Right atrium auricular region (tissue), 2 donors: ENCODE measurements at places on chromosomes 6 and 20.

- no peak for DNase-seq
These were observed 21.9 kb downstream of the FAM217A start for GRCh38 chr6:4057036-4057435.

- DNase-seq: no peak
These were observed 67.1 kb upstream of the MYLIP start for GRCh38 chr6:16061818-16062217.

GRCh38 chr20:1831096-1831495 lies 64.1 kb upstream of the SIRPA start:
- no peak for DNase-seq

DNA sequence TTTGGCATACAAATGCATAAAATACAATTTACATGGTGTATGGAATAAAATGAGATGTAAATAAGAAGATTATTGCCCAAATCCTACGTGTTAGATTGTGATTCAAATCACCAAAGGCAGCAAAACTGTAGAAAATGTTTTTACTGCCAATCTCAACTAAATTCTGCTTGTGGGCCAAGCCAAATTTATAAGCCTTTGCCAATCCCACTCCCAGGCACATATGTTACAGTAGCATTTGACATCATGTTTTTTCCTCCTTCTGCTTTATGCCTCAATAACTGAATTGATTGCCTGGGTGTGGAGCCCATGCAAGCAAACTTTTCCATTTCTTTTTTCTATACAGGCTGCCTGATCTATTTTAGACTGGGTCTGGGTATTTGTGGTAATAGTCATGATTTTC lies 36.3 kb upstream of the LRRC1 start:
- no peak for DNase-seq

DNA sequence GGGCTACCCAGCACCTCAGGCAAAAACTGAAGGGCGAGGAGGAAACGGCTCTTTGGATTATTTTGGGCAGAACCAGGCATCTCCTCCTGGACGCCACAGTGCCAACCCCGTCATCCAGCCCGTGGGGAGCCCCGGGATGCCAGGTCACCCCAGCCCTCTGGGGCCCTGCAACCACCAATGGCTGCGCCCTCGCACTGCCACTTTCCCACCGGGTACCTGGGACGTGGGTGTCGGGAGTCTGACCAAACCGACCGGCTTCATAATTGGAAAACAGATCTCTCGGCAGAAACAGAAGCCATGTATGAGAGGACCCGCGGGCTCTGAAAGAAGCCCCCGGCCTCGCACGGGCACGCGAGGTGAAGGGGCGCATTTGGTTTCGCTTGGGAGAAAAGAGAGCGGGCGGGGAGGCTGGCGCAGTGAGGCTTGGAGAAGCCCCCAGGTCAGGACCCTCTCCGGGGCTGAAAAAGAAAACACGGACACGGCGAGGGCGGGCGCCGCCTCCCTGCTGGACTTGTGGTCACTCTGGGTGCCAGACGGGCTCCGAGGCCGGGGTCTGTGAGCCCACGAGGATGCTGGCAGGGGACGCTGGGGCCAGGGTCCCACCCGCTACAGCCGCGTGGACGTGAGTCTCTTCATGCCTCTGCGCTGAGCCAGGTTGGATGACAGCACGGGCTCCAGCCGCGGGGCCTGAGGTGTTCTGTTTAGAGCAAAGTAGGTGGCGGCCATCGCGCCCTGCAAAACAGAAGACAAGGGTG lies 29.6 kb upstream of the MPC1 start:
- no peak for DNase-seq

- no peak for DNase-seq
These were observed 778 bp downstream of the PSMG4 start for GRCh38 chr6:3259491-3259958.

- no peak for DNase-seq
These were observed 221.8 kb downstream of the FRK start for GRCh38 chr6:115838763-115839401.

GRCh38 chr6:139540276-139540675 lies 165.8 kb upstream of the CITED2 start:
- DNase-seq: no peak
